Type B pancreatic cell (in vitro differentiated cells): ENCODE measurements at places on chromosomes 11 and 22. TPM values are rescaled to one million over a fixed set of nuclear protein-coding genes. Genes with fewer than 3 reads are reported as not detected.

GRCh38 chr22:39567135-39567946, 3.2 kb upstream of the CACNA1I start:
- H3K27me3 ChIP-seq, result peaks cover 10% of the 10 kb centered on the region
- no peak overlapping the region for H3K27ac ChIP-seq
- H3K4me3 ChIP-seq, result no peak overlapping the region
- DNase-seq, result no peak
- H3K4me1 ChIP-seq, result no peaks in the 10 kb centered on the region

DNA sequence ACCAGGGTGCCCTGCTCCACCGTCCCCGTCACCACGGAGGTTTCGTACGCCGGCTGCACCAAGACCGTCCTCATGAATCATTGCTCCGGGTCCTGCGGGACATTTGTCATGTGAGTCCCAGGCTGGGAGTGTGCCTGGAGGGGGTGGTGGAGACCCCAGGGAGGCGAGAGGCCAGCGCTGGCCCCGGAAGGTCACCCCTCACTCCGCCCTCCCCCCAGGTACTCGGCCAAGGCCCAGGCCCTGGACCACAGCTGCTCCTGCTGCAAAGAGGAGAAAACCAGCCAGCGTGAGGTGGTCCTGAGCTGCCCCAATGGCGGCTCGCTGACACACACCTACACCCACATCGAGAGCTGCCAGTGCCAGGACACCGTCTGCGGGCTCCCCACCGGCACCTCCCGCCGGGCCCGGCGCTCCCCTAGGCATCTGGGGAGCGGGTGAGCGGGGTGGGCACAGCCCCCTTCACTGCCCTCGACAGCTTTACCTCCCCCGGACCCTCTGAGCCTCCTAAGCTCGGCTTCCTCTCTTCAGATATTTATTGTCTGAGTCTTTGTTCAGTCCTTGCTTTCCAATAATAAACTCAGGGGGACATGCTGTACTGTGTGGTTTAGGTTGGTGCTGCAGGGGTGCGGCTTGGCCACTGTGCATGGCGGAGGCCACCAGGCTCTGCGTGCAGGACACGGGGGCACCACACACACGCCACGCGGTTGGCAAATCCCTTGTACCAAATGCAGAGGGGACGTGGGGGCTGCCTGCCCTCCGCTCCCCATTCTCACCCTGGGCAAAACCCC, 35.4 kb downstream of the MUC2 start:
- H3K27me3 ChIP-seq, result peaks cover 6% of the 10 kb centered on the region
- no peak overlapping the region for H3K27ac ChIP-seq
- no peak for DNase-seq
- no peak overlapping the region for H3K4me3 ChIP-seq
- no peaks in the 10 kb centered on the region for H3K36me3 ChIP-seq

GRCh38 chr11:64947208-64947814, 11.6 kb upstream of the GPHA2 start:
- peaks cover 37% of the 10 kb centered on the region for H3K27me3 ChIP-seq
- no peak overlapping the region for H3K27ac ChIP-seq
- no peak for DNase-seq
- H3K36me3 ChIP-seq, result no peaks in the 10 kb centered on the region
- no peak overlapping the region for H3K4me3 ChIP-seq

- no peak overlapping the region for H3K27ac ChIP-seq
- no peak for DNase-seq
- H3K4me1 ChIP-seq, result peaks cover 5% of the 10 kb centered on the region
Observed at GRCh38 chr11:95157824-95158223, 68.2 kb downstream of the ENDOD1 start.

GRCh38 chr11:9703280-9703679, 39.4 kb downstream of the SWAP70 start:
- H3K27ac ChIP-seq, result no peak overlapping the region
- H3K4me1 ChIP-seq, result peaks cover 17% of the 10 kb centered on the region
- H3K27me3 ChIP-seq, result no peaks in the 10 kb centered on the region
- no peaks in the 10 kb centered on the region for H3K36me3 ChIP-seq
- no peak for DNase-seq
- H3K4me3 ChIP-seq, result no peak overlapping the region

DNA sequence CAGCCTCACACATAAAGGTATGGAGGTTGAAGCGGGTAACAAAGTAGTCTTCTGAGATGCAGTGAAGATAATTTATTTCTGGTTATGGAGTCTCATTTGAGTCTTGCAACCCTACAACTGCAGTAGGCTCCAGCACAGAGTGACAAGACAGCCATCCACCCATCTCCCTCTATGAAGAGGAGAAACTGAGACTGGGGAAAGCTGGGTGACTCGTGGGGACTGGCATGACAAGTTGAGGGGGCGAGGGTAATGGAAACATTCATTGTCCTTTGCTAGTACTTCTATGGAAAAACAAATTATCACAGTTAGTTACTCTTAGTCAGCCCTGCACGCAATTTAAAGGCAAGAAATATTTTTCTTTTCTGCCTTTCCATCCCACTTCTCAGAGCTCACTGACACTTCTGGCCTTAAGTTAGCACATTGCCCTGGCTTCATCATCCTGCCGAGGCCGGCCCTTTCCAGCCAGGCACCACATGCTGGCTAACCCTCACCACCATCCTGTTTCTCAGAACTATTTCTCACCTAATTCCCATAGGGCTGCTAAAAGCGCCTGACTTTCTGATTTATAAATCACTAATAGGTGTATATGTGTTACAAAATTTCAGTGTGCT, 361.1 kb downstream of the ETS1 start:
- no peaks in the 10 kb centered on the region for H3K36me3 ChIP-seq
- no peak overlapping the region for H3K27ac ChIP-seq
- DNase-seq, result no peak
- H3K4me1 ChIP-seq, result peaks cover 3% of the 10 kb centered on the region

DNA sequence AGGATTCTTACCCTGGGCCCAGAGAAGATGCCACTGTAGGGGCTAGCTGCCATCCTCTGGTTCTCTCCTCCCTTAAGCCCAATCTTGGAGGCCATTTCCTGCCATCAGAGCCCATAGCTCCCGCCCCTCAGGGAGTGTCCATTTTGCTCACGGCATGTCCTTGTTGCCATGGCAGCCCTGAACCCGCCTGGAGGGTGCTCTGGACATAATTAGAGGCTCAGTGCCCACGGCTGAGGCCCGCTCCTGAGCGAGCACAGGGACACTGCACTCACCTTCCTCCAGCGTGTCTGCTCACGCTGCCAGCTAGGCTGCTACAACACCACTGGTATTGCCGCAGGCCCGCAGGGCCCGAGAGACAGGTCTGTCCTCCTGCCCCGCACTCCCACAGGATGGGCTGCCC, 11.1 kb upstream of the SUSD2 start:
- H3K4me3 ChIP-seq, result no peak overlapping the region
- H3K27me3 ChIP-seq, result no peaks in the 10 kb centered on the region
- H3K36me3 ChIP-seq, result peaks cover 4% of the 10 kb centered on the region
- DNase-seq, result no peak

GRCh38 chr22:45842291-45842991, 134.5 kb downstream of the WNT7B start:
- H3K4me1 ChIP-seq, result peaks cover 30% of the 10 kb centered on the region
- no peaks in the 10 kb centered on the region for H3K27me3 ChIP-seq
- no peak for DNase-seq
- peaks cover 5% of the 10 kb centered on the region for H3K36me3 ChIP-seq

The NELL1 gene
- total RNA-seq, result 3.3 and 16.9 TPM in 2 replicates
